H9 (cell line): ENCODE measurements at places on chromosomes 16 and 17.

DNA sequence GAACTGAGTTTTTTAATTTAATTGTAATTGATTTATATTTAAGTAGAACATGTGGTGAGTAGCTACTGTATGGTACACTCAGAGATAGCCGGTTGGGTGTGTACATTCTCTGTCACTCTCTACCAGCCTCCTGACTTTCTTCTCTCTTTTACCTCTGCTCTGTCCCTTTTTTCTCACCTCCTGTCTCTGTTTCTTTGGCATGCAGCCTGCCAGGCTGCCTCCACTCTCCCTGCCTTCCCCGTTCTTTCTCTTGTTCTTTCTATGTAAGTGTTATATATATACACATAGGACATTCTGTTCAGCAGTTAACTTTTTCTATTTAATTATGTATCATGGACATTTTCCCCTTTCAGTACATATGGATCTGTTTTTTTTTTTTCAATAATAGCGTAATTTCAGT lies 50.8 kb downstream of the MRTFB start:
- no peaks in the 10 kb centered on the region for H3K27me3 ChIP-seq
- no peaks in the 10 kb centered on the region; the same call in 2 of the 3 replicates for H3K36me3 ChIP-seq
- no peaks in the 10 kb centered on the region for H3K4me1 ChIP-seq
- no peak for DNase-seq

- H3K4me1 ChIP-seq: no peaks in the 10 kb centered on the region
- no peak overlapping the region for H3K27ac ChIP-seq
- no peak overlapping the region for H3K4me3 ChIP-seq
- H3K36me3 ChIP-seq: no peaks in the 10 kb centered on the region; the same call in 1 of the 2 replicates
These were observed 6.7 kb downstream of the CCDC57 start for GRCh38 chr17:82205720-82206508.

DNA sequence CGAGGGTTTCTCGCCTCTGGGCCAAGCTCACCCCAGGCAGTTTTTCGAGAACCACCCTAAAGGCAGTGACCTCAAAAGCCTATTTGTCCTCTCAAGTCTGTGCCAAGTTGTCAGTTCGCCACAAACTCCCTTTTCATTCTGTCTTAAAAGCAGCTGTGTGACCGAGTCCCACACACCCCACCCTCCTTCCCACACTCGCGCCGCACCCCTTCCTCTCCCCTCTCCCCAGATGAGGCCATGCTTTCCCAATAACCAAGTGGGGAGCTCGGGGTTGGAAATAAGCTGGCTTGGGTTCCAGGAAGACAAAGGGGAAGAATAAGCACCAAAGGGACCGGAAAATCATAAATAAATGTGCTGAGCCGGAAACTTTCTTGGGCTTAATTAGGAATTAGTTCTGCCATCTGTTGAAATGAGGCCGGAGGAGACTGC lies 36.7 kb downstream of the GRIN2C start:
- peaks cover 4% of the 10 kb centered on the region; the same call in 2 of the 3 replicates for H3K36me3 ChIP-seq
- DNase-seq: no peak
- H3K4me1 ChIP-seq: no peaks in the 10 kb centered on the region
- no peak overlapping the region for H3K4me3 ChIP-seq

- H3K27ac ChIP-seq: no peak overlapping the region
- no peaks in the 10 kb centered on the region for H3K27me3 ChIP-seq
- no peak overlapping the region for H3K4me3 ChIP-seq
- H3K4me1 ChIP-seq: no peaks in the 10 kb centered on the region
These were observed 156.4 kb downstream of the C16orf95 start for GRCh38 chr16:87160701-87161337.

GRCh38 chr17:83041305-83041704 lies 38.1 kb upstream of the METRNL start:
- H3K27ac ChIP-seq: no peak overlapping the region
- no peaks in the 10 kb centered on the region for H3K4me1 ChIP-seq
- H3K4me3 ChIP-seq: no peak overlapping the region
- peaks cover 47% of the 10 kb centered on the region for H3K36me3 ChIP-seq
